ENCODE measurements at places on chromosomes 12 and 14.

- no peak for DNase-seq
Observed at GRCh38 chr12:40342010-40342409, 117.2 kb downstream of the LRRK2 start.

DNA sequence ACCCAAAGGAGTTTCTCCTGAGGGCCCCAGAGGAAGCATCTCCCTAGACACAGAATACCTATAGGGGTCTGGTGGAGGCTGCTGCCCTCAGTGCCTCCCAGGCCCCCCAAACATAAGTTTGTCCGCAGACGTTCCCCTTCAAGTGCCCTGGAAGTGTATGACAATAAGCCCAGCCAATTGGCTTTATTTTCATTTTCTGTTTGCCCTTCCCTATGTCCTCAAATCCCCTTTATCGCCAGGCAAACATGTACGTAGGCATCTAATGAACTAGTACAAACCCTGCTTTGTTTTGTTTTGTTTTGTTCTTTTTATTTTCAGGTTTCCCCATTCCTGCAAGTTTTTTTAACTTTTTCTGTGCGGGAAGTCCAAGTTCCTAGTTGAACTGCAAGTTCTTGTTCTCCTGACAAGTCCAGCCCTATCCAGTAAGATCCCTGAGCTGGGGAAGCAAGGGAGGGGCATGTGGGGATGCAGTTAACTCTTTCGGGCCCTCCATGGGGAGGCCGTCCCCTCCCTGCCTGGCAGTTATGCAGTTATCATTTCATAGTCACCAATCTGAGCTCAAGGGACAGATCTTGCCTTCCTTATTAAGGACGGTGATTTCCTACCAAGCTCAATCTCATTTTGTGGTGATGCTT lies 141.9 kb downstream of the KCNA5 start:
- no peak for DNase-seq

- DNase-seq, result no peak
Observed at GRCh38 chr12:39610436-39611025, 9.1 kb downstream of the ABCD2 start.

DNA sequence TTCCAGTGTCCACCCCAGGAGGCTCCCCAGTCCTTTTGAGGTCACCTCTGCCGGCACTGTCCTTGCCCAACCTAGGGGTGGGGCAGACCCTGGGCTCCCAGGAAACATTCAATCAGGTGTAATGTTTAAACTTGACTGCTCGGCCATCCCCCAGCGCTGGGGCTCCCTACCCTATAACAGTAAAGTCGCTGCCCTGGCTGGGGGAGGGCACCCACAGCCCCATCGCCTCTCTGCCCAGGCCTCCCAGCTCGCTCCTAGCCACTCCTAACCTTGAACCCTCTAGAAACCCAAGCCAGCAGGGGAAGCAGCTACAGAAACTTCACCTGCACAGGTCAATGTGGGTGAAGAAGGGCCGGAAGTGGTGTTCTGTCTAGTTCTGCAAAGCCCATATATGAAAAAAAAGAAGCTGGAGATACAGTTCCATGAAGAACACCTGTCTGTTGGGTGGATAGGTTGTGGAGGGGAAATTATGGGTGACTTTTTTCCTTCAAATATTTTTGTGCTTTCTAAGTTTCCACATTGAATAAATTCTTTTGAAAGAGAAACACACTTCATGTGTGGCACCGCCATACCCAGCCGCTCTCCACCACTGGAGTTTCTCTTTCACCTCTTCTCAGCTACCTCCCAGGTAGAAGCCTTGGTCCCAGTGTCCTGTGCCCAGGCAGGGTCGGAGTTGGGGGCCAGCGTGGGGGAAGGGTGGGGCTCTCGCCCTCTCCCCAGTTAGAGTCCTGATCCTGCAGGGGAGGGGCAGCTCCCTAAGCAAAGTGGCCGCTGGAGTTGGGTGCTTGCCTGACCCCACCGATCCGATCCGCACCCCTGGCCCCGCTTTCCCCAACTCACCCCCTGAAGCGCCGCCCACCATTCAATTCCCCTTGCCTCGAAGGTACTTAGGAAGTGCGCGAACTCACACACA lies 1.1 kb downstream of the CLMN start:
- no peak for DNase-seq

GRCh38 chr14:52878469-52878868 lies 72.4 kb downstream of the FERMT2 start:
- DNase-seq, result no peak

DNA sequence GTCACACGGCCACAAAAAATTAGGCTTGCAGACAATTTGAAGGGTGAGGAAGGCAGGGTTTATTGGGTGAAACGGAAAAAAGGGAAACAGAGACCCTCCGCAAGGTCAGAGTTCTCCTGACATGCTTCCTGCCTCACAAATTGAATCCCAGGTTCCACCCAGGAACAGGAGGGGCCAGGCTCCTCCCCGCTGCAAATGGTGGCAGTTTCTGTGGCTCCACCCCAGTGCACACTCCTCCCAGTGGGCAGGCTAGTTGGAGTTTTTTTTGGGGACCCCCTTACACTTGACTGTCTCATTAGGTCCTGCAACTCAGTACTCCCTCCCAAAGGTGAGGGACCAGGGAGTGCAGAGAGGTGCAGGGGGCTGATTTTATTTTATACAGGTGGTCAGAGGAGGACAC lies 39.4 kb upstream of the PPP1CC start:
- DNase-seq, result no peak

GRCh38 chr12:103965590-103966504 lies at the start of gene TDG:
TSS of gene TDG (plus strand) at chr12:103965872. CDS start at chr12:103966038, 166 bp downstream.
- DNase-seq, result peak; percentile 14

- no peak for DNase-seq
Observed at GRCh38 chr14:94568186-94568585, 6.9 kb downstream of the SERPINA4 start.

DNA sequence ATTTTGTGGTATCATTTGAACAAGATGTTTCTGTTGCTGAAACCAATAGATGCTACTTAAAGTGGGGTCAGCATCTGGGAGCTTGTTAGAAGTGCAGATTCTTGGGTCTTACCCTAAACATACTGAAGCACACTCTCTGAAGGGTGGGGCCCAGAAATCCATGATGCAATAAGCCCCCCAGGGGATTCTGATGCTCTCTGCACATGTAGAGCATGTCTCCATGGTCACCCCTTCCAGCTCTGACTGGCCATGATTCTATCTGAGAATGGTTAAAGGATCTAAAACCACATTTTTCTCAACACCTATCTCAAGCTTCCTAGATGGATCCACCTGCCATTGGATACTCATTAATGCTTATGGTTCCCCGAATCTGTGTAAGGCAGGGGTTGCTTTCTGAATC lies 20.4 kb downstream of the JDP2 start:
- no peak for DNase-seq

DNA sequence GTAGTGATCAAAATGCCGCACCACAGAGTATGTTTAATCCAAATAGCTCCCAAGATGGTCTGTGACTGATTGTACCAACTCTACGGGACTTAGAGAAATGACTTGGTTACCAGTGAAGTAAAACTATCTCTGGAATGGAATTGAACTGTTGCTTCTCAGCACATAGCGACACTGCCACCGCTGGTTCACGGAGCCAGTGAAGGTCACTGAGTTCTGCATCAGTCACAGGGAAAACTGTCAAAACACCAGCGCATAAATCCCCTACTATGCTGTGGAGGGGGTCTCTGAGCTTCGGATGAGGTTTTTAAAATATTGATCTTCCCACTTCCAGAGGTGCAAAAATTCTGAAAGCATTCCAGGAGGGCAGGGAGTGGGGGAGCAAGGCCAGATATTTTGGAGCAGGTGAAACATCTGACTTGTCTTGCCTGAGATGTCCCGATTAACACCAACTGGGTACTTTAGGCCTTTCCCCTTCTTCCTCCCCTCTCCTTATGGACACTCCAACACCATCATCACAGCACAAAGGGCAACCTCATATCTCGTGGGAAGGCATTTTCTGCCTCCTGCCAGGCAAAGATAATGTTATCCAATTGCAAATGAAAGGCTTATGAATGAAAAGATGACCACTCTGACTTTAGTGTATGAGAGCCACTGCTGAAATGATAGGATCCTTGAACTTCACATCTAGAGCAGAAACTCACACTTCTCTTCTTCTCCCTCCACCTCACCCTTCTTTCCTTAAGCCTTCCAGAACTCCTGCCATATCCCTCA lies 2.0 kb upstream of the PLXNC1 start:
- DNase-seq, result no peak

- no peak for DNase-seq
Observed at GRCh38 chr12:121088195-121088585, 44.5 kb upstream of the P2RX7 start.

GRCh38 chr12:124369827-124370378 lies 75.0 kb downstream of the RFLNA start:
- no peak for DNase-seq

- no peak for DNase-seq
Observed at GRCh38 chr12:44015333-44015941, 179.6 kb downstream of the TMEM117 start.

GRCh38 chr14:31505411-31505810 lies 17.6 kb upstream of the GPR33 start:
- no peak for DNase-seq

- no peak for DNase-seq
Observed at GRCh38 chr12:131901431-131902331, 7.3 kb downstream of the ULK1 start.

GRCh38 chr12:108214486-108214885 lies 85.4 kb downstream of the WSCD2 start:
- no peak for DNase-seq

GRCh38 chr14:104800771-104801519 lies at the start of gene ZBTB42:
TSS of gene ZBTB42 (plus strand) at chr14:104801101. CDS start at chr14:104801198, 97 bp downstream.
- DNase-seq, result no peak

- no peak for DNase-seq
Observed at GRCh38 chr12:69515394-69515930, 45.3 kb downstream of the FRS2 start.

DNA sequence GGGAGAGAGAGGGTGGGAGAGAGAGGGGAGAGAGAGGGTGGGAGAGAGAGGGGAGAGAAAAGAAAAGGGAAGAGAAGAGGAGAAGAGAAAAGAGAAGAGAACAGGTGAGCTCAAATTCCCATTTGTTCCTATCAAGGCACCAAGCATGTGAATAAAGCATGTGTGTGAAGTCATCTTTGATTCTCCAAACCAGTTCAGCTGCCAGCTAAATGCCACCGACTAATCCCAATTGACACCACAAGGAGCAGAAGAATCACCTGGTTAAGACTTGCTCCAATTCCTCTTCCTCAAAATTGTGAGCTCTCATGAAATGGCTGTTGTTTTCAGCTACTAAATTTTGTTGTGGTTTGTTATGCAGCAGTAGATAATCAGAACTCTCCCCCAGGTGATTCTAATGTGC lies 188.9 kb downstream of the TMX1 start:
- no peak for DNase-seq

DNA sequence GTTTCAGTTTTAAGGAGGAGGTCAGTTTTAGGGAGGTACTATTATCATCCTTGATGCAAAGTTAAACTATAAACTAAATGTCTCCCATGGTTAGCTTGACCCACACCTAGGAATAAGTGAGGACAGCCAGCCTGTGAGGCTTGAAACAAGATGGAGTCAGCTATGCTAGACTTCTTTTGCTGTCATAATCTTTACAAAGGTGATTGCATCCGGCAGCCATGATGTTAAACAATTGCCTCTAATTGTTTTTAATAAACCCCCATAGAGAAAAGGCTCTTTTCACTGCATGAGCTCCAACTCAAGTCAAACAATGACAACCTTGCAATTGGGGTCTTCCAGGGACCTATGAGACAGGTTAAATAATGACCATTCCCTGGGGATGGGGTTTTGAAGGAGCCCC lies 45.7 kb upstream of the EEA1 start:
- DNase-seq, result no peak

GRCh38 chr12:56315249-56315621 lies 553 bp downstream of the CNPY2 start:
- DNase-seq, result no peak

- no peak for DNase-seq
Observed at GRCh38 chr12:39047539-39048262, 142.3 kb upstream of the CPNE8 start.

GRCh38 chr12:120956579-120957300 lies 21.6 kb upstream of the HNF1A start:
- no peak for DNase-seq

DNA sequence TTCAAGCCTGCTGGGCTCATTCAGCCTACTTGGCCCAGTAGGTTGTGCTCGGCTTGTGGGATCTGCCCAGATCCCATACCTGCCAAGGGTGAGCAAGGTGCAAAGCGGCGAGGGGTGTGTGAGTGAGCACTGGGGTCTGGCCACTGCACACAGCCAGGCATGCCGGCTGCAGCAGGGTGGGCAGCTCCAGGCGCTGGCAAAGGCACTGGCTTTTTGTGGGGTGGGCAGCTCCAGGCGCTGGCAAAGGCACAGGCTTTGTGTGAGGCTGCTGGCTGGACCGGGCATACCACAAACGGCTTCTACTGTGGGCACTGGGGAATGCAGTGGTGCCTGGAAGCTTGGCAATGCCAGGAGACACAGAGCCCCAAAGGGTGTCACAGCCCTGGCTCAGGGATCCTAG lies 137.4 kb downstream of the SLC16A7 start:
- DNase-seq, result no peak

GRCh38 chr12:94095618-94096017 lies 52.8 kb upstream of the PLXNC1 start:
- DNase-seq, result no peak

- DNase-seq, result no peak
Observed at GRCh38 chr14:34680806-34681479, 33.5 kb downstream of the CFL2 start.

DNA sequence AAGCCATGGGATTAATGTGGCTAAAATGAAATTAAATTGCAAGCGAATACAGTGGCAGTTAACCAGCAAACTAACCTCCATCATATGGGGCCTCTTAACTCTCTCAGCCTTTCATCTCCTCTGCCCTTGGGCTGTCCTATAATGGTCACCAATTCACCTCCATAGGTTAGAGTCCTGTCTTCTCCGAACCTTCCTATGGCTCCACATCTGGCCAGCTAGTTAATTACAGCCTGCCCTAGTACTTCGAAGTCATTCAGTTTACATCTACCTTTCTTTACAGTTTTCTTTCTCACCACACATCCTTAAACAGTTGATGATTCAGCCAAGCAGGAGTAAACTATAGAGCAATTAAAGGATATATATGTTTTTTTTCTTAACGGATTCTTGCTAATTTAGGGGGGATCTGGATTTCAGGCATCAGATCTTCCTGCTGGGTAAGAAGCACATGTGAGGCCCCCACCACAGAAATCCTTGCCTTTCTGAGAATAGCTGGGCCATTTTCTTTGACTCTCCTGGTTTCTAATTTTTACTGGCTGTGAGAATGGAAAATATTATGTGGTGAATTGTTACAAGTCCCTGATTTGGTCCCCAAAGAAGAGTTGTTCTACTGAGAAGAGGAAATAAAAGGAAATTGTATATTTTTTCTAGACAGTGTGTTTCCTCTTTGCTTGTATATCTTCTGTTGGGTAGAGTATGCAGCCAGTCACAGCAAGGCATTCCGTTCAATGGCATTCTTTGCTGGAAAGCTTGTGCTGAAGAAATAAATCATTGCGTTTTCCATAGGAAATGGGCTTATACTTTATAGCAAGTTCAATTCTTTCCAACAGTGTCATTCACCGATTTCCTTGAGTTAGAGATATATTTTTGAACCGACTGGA lies 16.7 kb downstream of the HMGA2 start:
- DNase-seq, result no peak
